ENCODE measurements at places on chromosomes 2 and 18.

DNA sequence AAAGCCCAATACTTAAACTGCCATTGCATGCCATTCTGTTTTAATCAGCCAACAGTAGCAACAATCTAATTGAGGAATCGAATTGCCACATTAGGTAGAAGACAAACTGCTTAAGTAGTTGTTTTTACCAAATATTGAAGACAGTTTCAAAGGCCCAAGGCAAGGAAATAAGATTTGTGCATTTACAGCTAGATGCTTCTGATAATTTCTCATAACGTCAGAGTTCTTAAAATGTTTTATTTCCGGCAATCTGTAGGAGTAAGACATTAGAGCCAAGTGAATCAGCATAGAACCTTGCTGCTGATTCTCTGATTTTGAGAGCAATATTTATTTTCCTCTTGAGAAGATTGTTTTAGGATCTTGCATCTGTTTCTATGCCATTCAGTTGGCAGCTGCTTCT lies 174.3 kb downstream of the RBM43 start:
- no peak for DNase-seq

GRCh38 chr2:236229186-236229585 lies 35.0 kb downstream of the ASB18 start:
- no peak for DNase-seq

DNA sequence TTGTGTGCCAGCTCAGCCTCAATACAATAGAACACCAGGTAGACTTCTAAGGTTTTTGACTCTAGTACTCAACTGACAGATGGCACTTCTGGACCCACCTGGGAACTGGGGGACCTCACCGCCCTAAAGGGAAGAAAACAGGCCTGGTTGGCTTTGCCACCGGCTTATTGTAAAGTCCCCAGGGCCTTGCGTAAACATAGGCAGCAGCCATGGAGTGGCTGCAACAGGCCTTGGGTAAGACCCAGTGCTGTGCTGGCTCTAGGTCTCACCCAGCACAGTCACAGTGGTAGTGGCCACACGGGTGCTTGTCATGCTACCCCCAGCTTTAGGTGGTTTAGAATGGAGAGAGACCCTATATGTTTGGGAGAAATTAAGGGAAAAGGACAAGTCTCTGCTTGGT lies 230.7 kb upstream of the SESTD1 start:
- no peak for DNase-seq

GRCh38 chr2:239726091-239726591 lies 299.0 kb downstream of the NDUFA10 start:
- no peak for DNase-seq

DNA sequence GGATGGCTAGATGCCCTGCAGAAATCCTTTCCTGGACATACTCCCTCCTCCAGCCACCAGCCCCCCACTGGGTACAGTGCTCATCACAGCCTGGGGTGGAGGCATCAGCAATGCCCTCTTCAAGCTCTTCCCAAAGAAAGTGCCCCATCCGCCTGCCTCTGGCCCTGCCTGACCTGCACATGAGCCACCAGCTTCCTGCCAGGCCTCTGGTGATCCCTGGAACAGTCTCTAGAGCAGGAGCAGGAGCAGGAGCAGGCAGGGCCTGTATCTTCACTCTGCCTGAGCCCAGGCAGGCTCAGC lies 54.1 kb upstream of the CAB39 start:
- DNase-seq = no peak

- no peak for DNase-seq
Observed at GRCh38 chr18:45104049-45104395, 423.3 kb downstream of the SETBP1 start.

GRCh38 chr2:160377204-160377995 lies 116.2 kb downstream of the RBMS1 start:
- no peak for DNase-seq

- no peak for DNase-seq
Observed at GRCh38 chr2:205682239-205682970, at the start of gene NRP2. NRP2 (plus strand) TSS chr2:205682501; CDS start chr2:205683291, 790 bp downstream.

DNA sequence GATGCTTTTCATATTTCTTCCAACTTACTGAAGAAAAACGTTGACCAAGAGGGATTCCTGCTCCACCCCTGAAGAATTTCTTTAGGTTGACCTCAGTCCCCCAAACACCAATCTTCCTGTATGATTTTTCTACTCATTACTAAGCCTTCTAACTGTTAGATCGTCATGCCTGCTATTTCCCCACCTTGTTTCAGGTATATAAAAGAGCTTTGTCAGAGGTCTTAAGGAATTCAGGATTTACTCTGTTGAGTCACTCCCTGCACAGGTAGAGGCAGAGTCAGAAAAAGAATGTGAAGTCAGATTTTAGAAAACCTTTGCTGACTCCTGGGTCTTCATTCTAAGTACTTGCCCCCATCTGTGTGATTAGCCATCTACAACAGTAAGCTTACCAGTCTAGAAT lies 83.8 kb upstream of the NOSTRIN start:
- no peak for DNase-seq

DNA sequence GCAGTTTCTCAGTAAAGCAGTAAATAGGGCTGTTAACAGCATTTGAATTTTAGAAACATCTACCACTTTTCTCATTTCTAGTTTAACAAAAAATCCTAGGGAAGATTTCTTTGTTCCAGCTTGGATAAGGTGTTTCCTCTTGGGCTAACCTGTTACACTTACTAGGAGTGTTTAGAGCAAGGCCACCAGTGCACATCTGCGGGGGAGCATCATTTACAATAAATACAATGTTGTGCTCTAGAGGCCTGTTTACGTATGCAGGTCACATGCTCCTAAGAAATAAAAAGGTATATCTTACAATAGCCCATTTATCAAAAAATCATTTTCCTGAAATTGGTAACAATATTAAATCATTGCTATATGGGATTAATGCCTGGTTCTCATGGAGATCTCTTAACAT lies 8.1 kb downstream of the ZNF638 start:
- DNase-seq = no peak

GRCh38 chr2:112634153-112634873 lies 11.4 kb upstream of the SLC20A1 start:
- DNase-seq = no peak

DNA sequence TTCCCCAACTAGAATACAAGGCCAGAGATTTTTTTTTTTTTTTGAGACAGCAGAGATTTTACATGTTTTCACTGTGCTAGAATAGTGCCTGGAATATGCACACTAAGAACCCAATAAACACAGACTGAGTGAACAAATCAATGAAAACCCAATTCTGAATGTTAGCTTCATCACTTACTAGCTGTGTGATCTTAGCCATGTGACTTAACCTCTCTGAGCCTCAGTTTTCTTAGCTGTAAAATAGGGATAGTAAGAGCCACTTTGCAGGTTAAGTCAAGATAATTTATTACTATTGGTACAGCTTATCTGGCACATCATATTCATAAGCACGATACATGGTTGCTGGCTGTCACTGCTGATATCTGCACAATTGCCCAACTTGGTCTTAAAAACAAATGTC lies 140.6 kb downstream of the EN1 start:
- no peak for DNase-seq

- DNase-seq = no peak
Observed at GRCh38 chr2:222490131-222490530, 65.8 kb downstream of the SGPP2 start.

DNA sequence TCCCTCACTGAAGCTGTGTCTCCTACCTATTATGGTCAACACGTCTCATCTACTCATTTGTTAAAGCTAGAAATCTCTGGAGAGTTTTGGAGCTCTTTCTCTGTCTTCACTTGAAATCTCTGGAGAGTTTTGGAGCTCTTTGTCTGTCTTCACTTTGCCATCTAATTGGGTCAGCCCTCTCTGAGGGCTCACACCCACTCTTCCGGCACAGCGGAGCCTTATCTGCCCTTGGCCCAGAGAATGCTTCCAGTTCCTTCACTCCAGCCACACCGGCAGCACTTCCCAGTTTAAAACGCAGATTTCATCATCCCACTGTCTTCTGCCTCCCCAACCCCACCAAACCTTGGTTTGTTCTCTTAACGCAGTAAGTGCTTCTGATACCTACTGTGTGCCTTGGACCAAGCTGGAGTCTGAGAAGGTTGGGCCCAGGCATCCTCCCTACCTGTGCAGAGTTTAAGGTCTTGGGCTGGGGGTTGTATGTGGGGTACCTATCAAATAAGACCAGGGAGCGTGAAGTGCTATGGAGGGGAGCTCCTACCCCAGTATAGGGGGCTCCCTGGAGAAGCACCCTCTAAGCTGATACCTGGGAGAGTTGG lies 5.0 kb downstream of the HPCAL1 start:
- no peak for DNase-seq

DNA sequence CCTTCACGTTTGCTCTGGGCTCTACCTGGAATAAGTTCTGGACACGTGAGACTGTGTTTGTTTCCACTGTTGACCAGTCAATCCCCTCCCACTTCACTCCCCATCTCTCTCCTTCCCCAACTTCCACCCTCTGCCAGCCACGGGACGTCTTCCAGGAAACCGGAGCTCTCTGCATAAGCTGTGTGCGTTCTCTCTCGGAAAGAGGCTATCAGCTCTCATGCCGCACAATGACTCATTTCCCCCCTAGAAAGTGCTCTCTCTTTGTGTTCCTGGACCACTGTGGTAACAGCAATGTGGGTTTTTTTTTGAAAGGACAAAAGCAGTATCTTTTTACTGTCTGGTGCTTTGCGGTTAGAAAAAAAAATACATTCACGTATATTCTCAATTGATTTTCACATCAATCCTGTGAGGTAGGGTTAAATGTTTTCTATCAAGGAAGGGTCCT lies 10.2 kb downstream of the PROKR1 start:
- peak; percentile 12 for DNase-seq

DNA sequence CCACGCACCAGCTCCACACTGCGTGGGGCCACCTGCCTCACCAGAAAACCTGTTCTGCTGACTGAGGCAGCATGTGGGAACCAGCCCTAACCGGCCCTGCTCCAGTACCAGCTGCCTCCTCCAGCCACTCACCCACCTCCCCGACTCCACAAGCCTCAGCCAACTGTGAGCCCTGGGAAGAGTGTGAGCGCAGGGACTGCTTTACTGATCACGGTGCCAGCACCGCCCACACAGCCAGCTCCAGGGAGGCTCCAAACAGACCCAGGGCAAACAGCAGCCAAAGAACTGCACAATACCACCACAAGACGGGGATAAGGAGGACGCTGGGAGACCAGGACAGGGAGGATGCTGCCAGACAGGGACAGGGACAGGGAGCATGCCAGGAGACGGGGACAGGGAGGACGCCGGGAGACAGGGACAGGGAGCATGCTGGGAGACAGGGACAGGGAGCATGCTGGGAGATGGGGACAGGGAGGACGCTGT lies 28.4 kb downstream of the EIPR1 start:
- no peak for DNase-seq

GRCh38 chr18:58325494-58325893 lies 281.5 kb downstream of the NEDD4L start:
- no peak for DNase-seq

DNA sequence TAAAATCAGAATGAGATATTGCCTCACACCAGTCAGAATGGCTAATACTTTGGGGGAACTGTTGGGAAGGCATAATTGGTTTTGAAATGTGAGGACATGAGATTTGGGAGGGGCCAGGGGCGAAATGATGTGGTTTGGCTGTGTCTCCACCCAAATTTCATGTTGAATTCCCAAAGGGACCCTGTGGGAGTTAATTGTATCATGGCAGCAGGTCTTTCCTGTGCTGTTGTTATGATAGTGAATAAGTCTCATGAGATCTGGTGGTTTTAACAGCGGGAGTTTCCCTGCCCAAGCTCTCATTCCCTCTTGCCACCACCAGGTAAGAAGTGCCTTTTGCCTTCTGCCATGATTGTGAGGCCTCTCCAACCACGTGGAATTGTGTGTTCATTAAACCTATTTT lies 59.6 kb downstream of the CSRNP3 start:
- DNase-seq = no peak

DNA sequence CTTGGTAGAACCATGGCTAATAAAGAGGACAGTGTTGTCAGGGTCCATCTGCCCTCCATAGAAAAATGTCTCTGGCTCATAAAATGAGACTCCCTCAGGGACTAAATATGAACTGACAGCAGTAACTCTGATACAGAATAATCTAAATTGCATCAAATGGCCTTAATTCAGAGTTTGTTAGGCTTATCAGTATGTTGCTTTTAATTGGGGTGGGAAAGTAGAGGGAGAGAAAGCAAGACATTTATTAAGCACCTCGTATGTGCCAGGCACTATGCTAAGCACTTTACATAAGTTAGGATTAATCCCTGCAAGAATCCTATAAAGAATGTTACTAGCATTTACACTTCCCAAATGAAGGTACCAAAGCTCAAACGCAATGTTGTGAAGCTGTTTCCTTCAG lies 115.2 kb downstream of the MMADHC start:
- no peak for DNase-seq

- DNase-seq = no peak
Observed at GRCh38 chr2:232809349-232810124, 33.2 kb upstream of the KCNJ13 start.

- DNase-seq = no peak
Observed at GRCh38 chr2:70304498-70304897, 2.6 kb upstream of the FAM136A start.

- DNase-seq = no peak
Observed at GRCh38 chr2:145685383-145686050, 1165.6 kb upstream of the ZEB2 start.
